ENCODE measurements at places on chromosomes 4 and X.

GRCh38 chr4:109562457-109563239 is 2.6 kb downstream of the MCUB start:
- DNase-seq = peak; percentile 67

GRCh38 chr4:121227341-121227792 is 63.2 kb upstream of the TNIP3 start:
- DNase-seq = no peak

- DNase-seq = no peak
These were observed 667.5 kb upstream of the MAGEB2 start for GRCh38 chrX:29547877-29548276.

GRCh38 chr4:140042634-140043033 is 111.3 kb downstream of the MAML3 start:
- no peak for DNase-seq

- peak; percentile 60 for DNase-seq
These were observed 57.7 kb downstream of the NEIL3 start for GRCh38 chr4:177367336-177367735.

DNA sequence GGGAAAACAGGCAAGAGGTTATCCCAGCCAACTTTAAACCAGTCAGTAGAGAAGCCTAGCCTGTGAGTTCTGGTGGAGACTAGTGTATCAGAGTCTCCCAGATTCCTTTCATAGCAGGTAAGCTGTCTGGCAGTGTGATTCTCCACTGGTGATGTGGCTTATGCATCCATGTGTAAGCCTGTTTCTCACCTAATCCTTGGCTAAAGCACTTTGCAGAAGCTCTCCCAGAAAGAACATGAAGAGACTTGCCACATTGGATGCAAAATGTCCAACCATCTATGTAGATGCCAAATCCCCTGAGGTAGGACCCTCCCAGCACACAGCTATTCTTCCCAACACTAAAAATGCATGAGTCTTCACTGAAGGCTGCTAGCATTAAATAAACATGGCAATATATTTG is 111.7 kb downstream of the CHRNA9 start:
- DNase-seq = peak; percentile 4
